ENCODE measurements at places on chromosomes 13 and 19.

DNA sequence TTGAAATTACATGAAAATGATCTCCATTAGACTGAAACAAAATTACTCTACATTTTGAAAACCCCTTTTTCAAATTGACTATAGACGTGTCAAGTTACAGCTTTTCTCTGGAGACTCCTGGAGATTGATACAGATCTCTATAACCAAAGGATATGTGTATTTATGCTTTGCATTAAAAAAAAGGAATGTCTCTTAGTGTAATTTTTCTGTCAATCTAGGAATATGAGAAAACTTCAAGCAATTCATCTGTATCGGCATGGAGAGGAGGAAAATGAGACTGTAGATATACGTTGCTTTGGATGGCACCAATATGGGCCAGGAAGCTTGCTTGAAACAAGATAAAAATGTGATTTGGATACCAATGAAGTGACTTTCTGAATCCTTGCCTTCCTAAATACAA, 286.6 kb downstream of the PCDH9 start:
- DNase-seq, result no peak

GRCh38 chr19:2260341-2260805, 4.2 kb upstream of the JSRP1 start:
- DNase-seq, result no peak

- DNase-seq, result no peak
Observed at GRCh38 chr19:9427941-9428340, 7.4 kb downstream of the ZNF266 start.

GRCh38 chr19:34574704-34575103, 93.1 kb downstream of the WTIP start:
- DNase-seq, result no peak

DNA sequence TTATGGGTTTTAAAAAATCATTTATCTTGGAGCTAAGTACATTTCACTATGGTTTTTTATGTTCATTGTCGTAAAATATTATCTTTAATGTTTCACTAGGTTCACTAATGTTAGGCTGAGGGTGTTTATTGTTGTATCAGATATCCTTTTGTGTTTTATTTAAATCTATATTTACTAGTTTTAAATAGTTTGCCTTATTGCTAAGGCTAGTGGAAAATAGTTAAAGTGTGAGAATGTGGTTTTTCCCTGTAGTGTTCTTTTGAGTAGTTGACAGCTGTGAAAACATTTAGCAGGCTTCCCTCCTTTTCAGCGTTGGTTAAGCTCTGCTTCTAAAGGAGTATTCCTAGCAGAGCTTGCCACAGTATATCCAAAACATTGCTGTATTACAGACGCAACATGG, 139.0 kb downstream of the TM9SF2 start:
- DNase-seq, result no peak

DNA sequence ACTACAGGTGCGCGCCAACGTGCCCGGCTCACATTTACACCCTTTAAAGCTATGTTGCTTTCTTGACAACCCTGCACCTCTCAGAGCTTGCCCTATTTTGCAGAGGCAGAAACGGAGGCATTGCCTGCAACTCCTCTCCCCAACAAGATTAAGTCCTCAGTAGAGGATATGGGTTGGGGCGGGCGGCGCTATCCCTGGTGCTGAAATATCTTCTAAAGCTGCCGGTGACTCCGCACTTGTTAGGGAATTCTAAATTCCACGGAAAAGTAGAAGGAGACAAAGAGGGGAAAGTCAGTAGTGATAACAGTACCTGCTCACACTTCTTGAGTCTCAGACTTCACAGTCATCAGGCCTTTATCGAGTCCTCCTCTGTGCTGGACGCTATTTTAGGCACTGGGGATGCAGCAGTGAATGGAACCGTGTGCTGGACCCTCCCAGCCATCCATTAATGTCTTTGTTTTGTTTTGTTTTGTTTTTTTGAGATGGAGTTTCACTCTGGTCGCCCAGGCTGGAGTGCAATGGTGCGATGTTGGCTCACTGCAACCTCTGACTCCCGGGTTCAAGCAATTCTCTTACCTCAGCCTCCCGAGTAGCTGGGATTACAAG, 18.0 kb downstream of the SLC5A5 start:
- DNase-seq, result no peak

Measured in activated CD4-positive, alpha-beta T cell treated with anti-CD3 and anti-CD28 coated beads, Interleukin-2, Interleukin-6, amounts not matched to agents 100 ng/mL and 50 ng/mL, durations not matched to agents 16 hours and 8 hours (primary cell).